ENCODE measurements at places on chromosomes 7 and 10.

- no peak for DNase-seq
Measured at GRCh38 chr10:123150986-123151736, 3.0 kb upstream of the BUB3 start.

- no peak for DNase-seq
Measured at GRCh38 chr10:852386-852785, 79.1 kb downstream of the LARP4B start.

DNA sequence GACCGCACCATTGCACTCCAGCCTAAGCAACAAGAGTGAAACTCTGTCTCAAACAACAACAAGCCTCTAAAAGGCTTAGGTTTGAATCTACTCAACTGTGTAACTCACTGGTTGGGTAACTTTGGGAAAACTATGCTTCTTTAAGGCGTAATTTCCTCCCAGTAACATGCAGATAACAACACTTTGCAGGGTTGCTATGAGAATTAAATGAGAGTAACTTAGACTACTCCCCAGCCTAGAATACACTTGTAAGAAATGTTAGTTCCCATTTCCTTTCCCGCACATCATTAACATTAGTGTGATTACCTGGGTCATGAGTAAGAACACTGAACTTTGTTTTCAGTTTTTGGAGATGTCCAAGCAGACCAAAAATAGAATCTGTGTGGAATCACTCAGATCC, 5.4 kb upstream of the MYPN start:
- DNase-seq, result no peak

GRCh38 chr10:128059982-128060293, 66.3 kb downstream of the MKI67 start:
- DNase-seq, result no peak

DNA sequence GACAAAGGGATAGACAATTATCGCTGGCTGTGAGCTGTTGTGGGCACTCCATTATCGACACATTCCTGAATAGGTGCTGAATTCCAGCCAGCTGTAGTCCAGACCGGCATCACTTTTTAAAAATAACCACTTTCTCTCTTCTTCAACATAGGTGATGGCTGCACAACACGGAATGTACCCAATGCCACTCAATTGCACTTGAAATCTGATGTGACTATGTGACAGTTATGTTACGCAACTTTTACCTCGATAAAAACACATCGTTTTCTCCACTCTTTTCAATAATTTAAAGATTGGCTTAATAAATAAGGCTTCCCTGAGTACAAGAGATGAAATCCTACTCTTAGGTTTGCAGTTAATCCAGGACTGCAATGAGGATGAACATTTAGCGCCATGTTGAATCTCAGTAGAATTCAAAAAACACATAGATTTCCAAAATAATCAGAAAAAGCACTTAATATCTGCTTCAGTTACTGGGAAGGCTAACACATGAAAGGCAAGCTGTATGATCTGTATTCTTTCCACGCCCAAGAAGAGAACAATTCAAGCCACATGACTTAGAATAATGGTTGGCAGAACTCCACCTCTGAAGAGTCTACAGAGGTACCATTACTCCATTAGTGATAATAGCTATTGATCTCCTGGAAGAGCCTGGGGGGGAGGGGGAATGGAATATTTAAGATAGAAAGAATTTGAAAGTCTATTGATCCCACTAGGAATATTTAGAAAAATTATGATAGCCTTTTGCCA, 3.6 kb downstream of the YWHAG start:
- no peak for DNase-seq

DNA sequence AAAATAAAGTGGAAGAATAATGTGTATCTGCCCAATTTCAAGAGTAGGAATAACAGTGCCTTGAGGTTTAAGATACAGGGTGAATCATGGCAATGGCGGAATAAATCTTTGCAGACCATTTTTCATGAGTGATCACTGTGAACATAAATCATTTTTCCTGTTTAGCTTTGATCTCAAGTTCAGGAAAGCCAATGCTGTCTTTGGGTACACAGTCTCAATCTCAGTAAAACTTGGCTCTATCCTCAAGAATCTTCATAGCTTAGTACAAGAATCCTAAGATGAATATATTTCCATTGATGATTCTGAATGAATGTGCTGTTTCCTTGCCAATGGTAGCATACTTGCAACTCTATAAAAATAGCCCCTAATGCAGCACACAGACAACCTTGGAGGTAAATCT, 6.8 kb downstream of the NAMPT start:
- no peak for DNase-seq

DNA sequence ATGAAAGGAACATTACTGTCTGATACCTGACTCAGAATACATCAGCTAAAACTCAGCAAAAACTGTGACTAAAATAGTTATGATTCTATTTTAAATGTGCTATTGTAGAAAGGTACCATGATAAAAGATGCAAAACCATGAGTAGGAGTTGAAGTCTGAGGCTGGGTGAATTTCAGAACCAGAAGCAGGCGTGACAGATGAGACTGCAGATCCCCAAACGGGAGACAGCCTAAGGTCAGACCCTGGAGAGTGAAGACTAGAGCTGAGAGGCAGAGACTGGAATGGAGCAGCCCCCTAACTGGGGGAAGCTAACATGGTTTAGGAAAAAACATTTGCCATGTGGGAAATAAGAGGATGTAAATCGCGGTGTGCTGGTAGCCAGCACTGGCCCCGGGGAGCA, 275.8 kb downstream of the POM121L12 start:
- no peak for DNase-seq

- DNase-seq, result peak; percentile 83
Measured at GRCh38 chr7:76397409-76398183, 11.9 kb downstream of the SSC4D start.

- DNase-seq, result no peak
Measured at GRCh38 chr7:64871761-64872160, 31.3 kb upstream of the ZNF273 start.

- DNase-seq, result no peak
Measured at GRCh38 chr10:42943025-42943818, 133.6 kb upstream of the RET start.

DNA sequence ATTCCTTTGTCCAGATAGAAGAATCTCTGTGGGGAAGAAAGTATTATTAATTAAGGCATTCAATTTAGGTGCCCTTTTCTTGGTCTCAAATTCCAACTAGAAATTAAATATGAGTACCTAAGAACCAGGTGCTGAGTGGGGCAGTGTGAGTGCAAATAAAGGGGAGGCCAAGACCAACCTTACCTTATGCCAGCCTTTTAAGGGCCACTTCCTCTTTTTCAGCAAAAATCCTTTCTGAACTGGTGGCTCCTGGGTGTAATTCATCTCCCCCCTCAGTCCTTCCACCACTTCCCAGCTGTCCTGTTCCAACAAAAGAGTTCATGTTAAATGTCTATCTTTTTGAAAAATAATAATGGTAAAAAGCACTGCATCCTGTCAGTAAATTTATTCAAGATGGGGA, 108.2 kb downstream of the OSBPL3 start:
- no peak for DNase-seq

- DNase-seq, result no peak
Measured at GRCh38 chr7:13875496-13876074, 113.9 kb downstream of the ETV1 start.

GRCh38 chr10:4013651-4014121, 228.7 kb upstream of the KLF6 start:
- DNase-seq, result peak; percentile 50

DNA sequence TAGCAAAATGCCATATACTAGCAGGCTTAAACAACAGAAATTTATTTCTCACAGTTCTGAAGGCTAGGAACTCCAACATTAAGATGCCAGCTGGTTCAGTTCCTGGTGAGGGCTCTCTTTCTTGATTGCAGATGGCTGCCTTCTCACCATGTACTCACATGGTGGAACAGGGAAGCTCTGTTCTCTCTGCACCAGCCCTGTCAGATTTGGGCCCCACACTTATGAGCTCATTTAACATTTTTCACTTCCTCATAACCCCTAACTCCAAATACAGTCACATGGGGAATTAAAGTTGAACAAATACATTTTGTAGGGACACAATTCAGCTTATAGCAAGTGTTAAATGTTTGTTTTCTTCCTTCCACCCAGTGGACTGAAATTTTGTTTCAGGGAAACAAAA, 218.6 kb upstream of the TAC1 start:
- no peak for DNase-seq

DNA sequence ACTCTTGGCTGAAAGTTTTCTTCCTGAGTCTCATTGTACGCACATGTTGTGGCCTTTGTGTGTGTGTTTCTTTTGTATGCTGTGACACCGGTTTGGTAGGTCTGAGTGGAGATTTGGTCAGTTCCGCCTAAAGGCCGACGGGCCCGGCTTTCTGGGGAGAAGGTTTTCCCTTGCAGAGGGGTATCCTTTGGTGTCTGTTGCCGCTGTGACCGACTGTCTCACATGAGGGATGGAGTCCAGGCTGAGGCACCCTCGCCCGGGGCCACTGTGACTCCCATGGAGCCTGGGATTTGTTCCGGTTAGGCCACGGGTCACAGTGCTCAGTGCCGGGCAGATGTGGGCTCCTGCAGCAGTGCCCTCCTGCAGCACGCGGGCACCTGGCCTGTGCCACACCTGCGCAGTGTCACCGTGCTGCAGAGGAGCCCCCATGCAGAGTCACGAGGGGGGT, 19.4 kb downstream of the INPP5A start:
- no peak for DNase-seq

- DNase-seq, result peak; percentile 33
Measured at GRCh38 chr7:99997545-99998137, 17.8 kb upstream of the ZKSCAN1 start.

DNA sequence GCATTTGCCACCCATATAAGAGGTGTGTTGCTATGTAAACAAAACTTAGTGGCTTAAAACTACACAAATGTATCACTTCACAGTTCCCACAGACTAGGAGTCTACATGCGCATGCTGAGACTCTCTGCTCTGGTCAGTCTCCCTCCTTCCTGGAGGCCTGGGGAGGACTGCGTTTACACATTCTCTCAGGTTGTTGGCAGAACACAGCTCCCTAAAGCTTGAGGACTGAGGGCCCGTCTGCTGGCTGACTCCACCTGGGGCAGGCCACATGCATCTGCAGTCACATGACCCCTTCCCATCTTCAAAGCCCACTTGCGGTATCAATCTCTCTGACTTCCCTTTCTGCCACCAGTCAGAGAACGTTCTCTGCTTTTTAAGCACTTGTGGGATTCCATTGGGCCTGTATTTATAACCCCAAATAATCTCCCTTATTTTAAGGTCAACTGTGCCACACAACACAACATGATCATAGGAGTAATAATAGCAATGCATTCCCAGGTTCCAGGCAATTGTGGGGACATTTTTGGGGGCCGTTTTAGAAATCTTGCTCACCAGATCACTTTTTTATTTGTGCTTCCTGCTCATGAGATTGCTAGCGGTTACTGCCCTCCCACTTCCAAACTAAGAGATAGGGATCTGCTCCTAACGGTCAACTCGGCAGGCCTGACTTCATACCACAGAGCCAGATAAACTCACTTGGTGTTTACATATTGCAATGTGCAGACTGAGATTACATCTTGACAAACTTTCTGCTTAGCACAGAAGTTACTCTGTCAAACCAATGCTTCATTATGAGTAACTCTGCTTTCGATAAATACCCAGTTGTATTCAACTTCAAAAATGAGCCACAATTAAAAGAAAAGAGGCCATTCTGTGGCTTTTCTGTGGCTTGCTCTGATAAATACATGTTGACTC, 96.3 kb downstream of the ALOX5 start:
- DNase-seq, result no peak

GRCh38 chr10:101616415-101617101, 28.4 kb downstream of the DPCD start:
- DNase-seq, result no peak

GRCh38 chr7:93337052-93337451, 104.9 kb downstream of the VPS50 start:
- no peak for DNase-seq

- DNase-seq, result no peak
Measured at GRCh38 chr7:147813316-147813715, 777.2 kb upstream of the C7orf33 start.

DNA sequence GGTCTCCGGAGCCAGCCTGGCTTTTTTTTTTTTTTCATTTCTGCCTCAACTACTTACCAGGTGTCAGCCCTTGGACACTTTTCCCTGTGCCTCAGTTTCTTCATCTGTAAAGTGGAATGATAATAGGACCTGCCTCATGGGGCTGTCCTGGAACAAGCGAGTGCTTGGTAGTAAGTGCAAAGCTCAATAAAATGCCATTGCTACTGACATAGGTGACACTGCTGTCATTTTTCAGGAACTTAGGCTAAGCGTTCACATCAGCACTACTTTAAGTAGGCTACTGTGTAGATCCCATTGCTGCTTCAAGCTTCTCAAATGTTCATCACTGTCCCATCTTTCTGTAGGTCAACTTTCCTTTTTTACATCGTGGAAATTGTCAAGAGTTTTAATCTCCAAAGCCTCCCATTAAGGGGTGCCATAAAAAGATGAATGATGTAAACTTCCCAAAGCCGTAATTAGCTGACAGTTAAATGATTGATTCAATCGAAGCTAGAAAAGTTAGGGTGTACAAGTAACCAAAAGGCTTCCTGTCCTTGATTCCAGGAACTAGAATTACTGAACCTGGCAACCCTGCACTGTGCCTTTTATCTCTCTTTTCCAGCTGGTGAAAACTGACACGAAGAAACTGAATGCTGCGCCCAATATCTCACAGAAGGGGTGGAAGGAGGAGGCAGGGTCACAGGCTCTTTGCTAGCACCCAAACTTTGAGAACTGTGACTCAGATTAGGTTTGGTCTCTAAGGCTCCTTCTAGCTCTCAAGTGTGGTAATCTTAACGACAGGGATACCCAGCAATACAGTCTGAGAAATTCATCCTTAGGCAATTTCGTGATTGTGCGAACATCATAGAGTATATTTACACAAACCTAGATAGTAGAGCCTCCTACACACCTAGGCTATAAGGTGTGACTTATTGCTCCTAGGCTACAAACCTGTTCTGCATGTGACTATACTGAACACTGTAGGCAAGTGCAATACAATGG, 861 bp upstream of the USP6NL start:
- no peak for DNase-seq

GRCh38 chr10:47160967-47161366, 139.0 kb upstream of the GDF10 start:
- DNase-seq, result no peak

- no peak for DNase-seq
Measured at GRCh38 chr7:94190599-94191061, 186.5 kb upstream of the BET1 start.

- no peak for DNase-seq
Measured at GRCh38 chr10:132881186-132881920, 61.0 kb downstream of the CFAP46 start.

- DNase-seq, result no peak
Measured at GRCh38 chr10:34113504-34114225, 701.4 kb downstream of the PARD3 start.

GRCh38 chr10:22583683-22584082, 130.7 kb downstream of the PIP4K2A start:
- DNase-seq, result no peak

- no peak for DNase-seq
Measured at GRCh38 chr7:7795203-7795602, 76.8 kb upstream of the RPA3 start.

DNA sequence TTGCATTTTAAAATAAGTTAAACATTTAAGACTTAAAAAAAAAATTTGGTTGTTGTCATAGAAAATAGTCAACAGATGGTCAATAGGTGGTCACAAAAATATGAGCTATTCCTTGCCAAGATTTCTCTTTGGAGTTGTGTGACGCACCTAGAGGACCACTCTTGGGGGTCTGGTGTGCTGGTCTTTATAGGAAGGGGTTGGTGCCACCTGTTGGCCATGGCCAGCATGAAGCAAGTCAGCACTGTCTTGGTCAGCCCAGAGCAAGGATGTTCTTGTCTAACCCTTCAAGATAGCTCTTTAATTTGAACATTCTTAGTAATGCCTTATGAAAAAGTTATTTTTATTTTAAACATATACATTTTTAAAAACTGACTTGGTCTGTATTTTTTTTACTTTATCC, 267.9 kb upstream of the CNTNAP2 start:
- DNase-seq, result no peak
